Stimulated activated CD8-positive, alpha-beta memory T cell treated with anti-CD3 and anti-CD28 coated beads, Interleukin-7, amount 100 ng/mL, for 1 hour (primary cell): ENCODE measurements at places on chromosomes 5 and 9.

DNA sequence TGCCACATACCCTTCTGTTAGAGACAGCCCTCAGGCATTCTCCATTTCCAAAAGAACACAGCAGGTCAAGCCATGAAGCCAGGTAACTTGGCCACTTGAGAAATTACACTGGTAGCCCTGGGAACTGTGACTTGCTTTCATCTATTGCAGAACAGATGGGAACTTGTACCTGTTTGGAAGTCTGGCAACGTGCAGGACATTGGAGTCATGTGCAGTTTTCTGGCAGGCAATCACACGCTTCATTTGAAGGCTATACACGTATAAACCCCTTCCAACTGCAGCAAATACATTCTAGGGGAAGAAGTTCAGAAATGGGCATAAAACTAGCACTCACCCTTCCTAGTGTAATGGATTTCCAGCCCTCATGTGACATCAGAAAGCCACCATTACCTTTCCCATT, 54.0 kb downstream of the WDR41 start:
- DNase-seq: no peak

- DNase-seq: no peak
These were observed 118.0 kb downstream of the FSTL4 start for GRCh38 chr5:133494232-133494922.

GRCh38 chr9:79687131-79687447, 115.3 kb downstream of the TLE4 start:
- no peak for DNase-seq

GRCh38 chr9:72399391-72399790, 34.4 kb upstream of the ZFAND5 start:
- no peak for DNase-seq

- DNase-seq: no peak
These were observed 91.0 kb upstream of the COL5A1 start for GRCh38 chr9:134550584-134550983.

DNA sequence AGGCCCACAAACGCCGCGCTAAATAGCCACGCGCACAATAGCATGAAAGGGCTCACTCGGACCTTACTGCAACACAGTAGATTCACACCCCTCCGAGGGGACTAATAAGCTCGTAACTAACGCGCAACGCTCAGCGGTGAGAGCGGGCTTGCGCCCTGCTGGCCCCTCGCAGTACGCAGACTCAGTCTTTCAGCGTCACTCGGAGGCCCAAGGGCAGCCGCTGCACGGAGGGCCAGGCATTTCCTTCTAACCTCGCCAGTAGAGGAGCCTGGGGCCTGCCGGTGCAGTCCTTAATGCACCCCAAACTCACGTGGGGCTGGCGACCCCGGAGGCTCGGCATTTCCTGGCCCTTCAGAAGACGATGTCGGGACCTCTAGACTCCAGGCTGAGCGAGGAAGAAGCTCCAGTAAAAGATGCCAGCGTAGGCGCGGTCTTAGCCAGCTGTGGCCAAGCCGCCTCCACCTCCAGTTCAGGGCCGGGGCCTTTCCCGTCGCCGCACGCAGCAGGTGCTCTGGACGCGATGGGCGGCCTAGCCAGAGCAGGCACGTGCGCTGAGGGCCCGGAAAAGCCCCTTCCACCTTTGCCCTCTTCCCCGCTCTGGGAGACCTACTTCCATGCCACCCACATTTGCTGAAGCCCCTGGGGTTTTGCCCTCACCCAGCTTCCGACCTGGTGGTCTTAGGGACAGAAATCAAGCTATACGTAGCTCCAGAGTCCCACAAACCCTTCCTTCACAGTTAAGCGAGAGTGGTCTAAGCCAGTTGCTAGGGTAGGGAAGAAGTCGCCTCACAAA, 38.3 kb upstream of the TIFAB start:
- no peak for DNase-seq

DNA sequence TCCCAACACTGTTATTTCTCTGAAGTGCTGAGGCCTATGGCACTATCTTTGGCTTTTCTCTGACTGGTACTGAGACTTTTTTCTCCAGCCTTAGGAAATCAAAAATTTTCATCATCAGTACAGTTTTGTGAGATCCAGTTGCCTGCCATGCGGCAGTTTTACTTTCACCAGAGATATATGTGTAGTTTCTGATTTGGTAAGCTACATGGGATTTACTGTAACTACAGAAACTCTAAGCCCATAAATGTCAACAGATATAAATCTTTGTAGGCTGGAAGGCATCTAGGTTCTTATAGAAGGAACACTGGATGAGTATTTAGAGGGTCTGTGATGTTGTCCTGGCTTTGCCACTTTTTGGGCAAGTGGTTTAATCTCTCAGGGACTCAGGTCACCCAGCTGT, 69.0 kb downstream of the DOCK2 start:
- no peak for DNase-seq

- no peak for DNase-seq
These were observed 54.9 kb upstream of the IRX4 start for GRCh38 chr5:1937590-1937989.

DNA sequence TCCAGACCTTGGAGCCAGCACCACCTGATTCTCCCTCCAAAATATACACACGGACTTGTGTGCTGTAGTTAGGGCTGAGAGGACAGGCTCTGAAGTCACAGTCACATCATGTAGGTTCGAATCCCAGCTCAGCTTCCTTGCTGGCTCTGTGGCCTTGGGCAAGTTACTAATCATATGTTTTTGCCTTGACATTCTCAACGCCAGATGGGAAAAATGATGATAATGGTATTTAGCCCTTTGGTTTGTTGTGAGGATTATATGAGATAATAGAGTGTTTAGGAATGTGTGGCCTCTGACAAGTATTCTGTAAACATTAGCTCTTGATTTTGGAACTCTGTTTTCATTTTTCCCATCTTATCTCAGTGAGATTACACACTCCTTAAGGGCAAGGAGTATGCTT, 72.5 kb downstream of the PLAC8L1 start:
- no peak for DNase-seq

GRCh38 chr5:124420952-124421351, 325.5 kb downstream of the ZNF608 start:
- no peak for DNase-seq

DNA sequence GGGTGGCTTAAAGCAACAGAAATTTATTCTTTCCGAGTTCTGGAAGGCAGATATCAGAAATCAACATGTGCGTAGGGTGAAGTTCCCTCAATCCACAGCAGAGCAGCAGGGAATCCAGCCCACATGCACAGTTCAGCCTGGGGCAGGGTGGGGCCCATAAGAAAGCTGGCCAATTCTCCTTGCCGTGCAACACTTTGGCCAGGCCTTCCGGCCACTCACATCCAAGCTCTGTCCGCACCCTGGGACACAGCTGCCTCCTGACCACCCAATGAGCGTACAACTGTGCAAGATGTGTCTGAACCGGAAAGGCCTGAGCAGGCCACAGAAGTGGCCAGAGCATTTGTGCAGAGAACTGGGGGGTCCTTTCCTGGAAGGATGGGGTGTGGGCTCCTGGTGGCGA, 274.9 kb downstream of the GADD45G start:
- no peak for DNase-seq

DNA sequence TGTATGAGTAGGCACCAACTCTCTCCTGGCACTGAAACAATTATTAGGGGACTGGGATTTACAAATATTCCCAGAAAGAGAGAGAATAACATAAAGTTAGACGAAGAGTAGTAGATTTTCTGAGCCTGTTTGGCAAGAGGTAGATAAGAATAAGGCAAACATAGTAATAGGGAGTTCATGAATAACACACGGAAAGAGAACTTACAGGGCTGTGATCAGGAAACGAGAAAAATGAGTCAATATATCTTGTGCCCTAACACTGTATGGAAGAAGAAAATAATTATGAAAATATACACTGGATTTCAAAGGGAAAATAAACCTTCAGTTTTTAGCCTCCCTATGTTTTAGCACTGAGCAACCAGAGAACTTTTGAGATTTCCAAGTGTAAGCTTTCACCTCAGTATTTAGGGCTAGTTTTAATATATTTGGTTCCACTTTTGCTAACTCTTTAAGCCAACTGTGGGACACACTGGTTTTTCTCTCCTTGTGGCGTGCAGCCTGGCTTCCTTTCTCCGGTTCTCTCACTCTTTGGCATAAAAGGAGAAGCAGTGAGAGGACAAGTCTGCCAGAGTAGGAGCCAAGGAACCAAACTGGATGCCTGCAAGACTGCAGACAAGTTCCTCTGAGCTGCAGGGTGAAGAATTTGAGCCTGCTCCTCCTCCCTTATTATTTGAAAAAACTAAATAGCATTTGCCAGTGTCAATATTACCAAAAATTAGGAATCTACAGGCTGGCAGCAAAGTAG, 6.6 kb upstream of the KCNN2 start:
- DNase-seq: no peak

GRCh38 chr9:89078860-89079259, 87.6 kb downstream of the S1PR3 start:
- DNase-seq: no peak

- DNase-seq: no peak
These were observed 1.7 kb downstream of the ADRA1B start for GRCh38 chr5:159917994-159918393.

GRCh38 chr5:81235287-81236072, 2.4 kb downstream of the CKMT2 start:
- DNase-seq: no peak

- no peak for DNase-seq
These were observed 263.2 kb downstream of the PJA2 start for GRCh38 chr5:109146591-109146990.

DNA sequence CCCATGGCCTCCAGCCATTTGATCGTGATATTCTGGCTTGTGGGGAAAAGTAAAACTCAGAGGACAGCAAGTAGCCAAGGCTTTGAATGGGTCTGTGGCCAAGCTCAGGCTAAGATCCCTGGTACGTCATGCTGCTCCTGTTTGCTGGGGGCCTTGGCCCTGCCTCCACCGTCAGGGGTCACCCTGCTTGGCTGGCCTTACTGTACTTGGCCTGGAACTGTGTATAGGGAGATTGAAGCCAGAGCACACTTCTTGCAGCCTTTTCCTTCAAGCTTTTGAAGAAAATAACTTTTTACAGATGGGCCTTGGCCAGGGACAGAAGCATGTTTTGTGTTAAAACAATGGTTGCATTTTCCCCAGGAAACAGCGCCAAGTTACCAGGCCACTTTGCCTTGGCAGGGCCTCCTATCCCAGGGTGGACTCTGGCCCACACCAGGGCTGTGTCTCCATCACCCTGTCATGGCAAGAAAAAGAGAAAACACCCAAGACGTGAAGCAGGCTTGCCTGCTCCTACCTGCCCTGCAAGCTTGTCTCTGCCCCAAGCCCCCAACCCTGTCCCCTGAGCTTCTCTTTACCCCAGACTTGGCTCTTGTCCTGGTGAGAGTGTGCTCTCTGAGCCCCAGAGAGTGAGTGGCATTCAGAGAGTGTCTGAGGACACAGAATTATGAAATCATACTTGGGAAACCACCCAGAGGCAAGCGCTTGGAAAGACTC, 286.9 kb downstream of the GADD45G start:
- no peak for DNase-seq
